Activated CD4-positive, alpha-beta T cell treated with anti-CD3 and anti-CD28 coated beads for 24 hours (primary cell): ENCODE measurements at places on chromosomes 7 and 10.

- no peak for DNase-seq
These were observed 1.7 kb upstream of the CFAP43 start for GRCh38 chr10:104233817-104234216.

DNA sequence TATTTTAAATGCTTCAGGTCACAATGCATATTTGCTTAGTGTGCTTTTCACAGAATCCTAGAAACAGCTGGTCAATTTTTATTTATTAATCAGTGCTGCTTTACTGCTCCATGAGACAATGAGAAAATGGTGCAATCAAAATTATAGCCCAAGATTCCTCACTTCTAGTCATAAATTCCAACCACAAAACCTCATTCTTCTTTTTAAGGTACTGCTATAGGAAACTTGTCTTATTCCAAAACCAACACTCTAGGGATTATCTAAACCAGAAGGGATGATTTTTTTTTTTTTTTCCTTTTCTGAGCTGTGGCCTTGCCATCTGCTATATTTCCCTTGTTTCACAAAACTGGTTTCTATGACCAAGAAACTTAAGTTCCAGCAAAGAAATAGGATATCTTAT, 64.0 kb upstream of the SEMA3A start:
- DNase-seq = no peak

GRCh38 chr7:155885167-155886155, 73.2 kb upstream of the SHH start:
- no peak for DNase-seq

DNA sequence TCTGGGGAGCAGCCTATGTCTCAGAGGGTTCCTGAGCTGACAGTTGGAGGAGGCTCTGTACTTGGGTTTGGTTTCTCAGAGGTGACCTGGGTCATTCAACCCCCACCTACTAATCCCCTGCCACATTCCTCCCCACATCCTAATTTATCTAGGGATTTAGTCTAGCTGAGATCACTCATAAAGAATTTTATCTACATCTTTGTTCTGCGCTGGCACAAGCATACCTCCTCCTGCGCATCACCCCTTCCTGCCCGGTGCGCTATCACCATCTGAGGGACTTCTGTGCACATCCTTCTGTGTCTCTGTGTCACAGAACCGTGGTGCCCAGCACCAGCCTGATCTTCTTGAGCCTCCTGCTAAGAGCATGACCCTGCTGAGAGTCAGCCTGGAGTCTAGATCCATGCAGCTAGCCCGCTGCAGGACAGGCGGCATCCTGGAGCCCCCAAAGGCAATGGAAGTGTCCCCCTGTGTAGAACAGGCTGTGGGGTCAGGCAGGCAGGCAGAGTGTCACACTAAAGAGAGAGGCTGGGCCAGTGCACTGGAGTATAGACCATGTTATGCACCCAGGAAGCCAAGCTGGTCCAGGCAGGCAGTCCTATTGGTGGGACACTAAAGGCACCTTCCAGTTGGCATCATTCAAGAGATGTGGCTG, 63.6 kb downstream of the ARHGAP22 start:
- DNase-seq = no peak

- DNase-seq = no peak
These were observed 106.6 kb downstream of the RAPGEF5 start for GRCh38 chr7:22250390-22250789.

- no peak for DNase-seq
These were observed 151.5 kb downstream of the PFKFB3 start for GRCh38 chr10:6354168-6354772.

DNA sequence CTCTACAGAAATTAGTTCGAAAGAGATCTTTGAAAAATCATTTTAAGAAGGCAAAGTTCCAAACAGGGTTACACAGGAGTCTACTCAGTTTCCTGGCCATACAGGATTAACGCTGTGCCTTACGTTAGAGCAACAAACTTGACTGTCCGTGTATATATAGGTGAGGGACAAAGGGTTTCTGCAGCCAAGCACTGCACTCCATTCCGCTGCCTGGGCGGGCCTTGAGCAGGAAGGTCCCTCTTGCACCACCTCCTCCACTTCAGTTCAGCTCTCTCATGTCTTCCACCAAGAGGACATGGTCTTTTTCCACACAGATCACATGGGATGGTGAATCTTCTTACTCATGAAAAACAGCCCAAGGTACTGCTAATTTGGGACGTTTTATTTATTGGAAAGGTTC, 43.2 kb downstream of the MCMBP start:
- no peak for DNase-seq

DNA sequence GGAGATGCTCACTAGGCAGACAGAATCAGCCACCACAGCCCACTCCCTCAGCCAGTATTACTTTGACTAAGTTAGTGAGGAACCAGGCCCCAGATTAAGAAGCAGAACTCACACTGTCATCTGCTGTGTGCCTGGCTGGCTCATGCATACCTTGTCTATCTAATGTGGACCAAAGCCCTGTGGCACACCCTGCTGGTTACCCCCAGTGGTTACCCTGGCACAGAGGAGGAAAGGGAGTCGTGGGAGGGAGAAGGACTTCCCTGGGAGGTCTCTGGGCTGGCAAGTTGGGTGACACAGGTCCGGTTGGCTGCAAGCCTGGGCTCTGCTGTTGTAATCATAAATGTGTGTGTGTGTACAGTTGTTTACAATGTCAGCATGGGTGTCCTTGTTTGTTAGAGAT, 7.5 kb upstream of the SH2D4B start:
- peak; percentile 20 for DNase-seq

DNA sequence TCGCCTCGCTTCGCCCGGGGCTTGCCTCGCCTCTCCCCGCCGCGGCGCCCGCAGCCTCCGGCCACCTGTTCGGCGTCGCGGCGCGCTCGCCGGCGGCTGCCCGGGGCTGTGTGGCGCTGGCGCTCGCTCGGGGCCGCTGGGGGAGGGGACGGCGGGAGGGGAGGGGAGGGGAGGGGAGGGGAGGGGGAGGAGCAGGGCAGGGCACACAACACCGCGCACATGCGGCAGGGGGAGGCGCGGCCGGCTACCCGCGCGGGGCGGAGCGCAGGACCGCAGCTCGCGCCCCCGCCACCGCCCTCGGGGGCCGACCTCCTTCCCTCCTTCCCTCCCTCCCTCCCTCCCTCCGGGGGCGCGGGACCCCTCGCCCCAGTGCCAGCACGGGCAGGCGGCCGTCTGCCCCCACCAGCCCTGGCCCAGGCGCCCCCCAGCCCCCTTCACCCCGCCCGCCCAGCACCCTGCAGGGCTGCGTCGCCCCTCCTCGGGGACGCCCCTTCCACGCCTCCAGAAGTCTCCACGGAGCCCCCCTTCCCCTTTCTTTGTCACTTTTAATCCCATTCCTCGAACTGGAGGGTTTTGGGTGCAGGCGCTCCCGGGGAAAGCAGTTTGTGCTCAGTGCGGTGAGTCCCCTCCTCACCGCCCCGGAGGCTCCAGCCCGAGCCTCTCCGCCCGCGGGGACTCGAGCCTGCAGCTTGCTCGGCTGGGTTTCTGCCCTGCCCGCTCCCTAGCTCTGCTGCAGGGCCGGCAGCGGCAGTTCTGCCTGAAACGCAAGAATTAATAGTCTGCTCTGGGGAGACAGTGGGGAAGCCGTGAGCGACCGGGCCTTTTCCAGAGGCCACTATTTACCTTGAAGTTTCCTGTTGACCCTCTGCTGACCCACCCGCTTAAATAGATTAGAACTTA, at the start of gene PARD3:
TSS of gene PARD3 (minus strand) at position 112 of the 900 bp plus-strand sequence. CDS start 301 bp downstream, outside the sequence.
- DNase-seq = peak; percentile 8

- DNase-seq = no peak
These were observed 194.2 kb upstream of the SLC26A5 start for GRCh38 chr7:103640031-103640779.

DNA sequence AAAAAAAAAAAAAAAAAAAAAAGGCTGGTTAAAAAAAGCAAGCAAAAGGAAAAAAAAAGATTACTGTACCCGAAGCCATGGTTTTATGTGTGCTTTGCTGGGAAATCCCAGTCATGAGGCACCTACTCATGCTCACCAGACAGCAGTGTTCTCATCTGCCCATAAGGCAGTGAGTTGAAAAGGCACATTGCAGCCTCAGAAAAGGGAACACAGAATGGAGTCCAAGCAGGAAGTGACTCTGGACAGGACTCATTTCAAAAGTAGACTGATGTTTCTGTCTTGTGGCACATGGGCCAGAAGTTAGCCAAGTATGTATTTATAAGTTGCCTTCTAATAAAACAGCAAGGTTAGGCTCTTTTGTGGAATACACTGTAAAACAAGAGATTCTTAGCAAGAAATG, 40.2 kb downstream of the PDSS1 start:
- peak; percentile 9 for DNase-seq

GRCh38 chr7:106070567-106071254, 41.4 kb downstream of the SYPL1 start:
- no peak for DNase-seq

DNA sequence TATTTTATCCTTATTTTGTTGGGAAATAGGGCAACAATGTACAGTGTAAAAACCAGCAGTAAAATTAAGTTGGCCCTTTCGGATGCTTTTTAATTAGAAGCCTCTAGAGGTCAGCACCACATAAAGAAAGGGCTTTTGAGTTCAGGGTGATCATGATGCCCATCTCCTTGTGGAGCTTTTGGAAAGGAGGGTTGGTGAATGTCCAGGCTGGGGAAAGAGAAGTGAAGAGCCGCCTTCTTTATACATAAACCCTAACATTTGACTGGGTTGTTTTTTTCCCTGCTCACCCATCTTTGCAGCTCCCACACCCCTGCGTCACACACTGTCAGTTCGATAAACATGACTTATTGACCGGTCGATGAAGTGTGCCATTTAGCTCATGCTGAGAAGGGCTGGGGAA, 29.8 kb downstream of the MTURN start:
- no peak for DNase-seq

GRCh38 chr7:29332875-29333855, 138.6 kb downstream of the CHN2 start:
- DNase-seq = no peak

- DNase-seq = no peak
These were observed 66.8 kb downstream of the LRMDA start for GRCh38 chr10:75497997-75498883.

DNA sequence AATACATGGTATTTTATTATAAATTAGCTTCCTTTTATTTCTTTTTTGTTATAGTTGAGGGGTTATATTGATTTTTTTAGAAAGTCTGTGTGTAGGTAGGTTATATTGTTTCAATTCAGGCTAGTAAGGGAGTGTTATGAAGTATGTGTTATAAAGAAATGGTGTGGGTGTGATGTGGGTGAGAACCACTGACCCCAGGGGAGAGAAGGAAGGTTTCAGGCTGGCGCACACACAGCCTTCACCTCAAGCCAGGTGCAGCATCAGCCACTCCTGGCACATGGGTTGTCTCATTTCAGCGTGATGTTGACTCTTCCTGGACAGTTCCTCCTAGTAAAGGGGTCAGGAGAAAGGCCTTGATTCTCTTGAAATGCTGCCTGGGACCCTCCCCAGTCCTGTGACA, 291.3 kb downstream of the POU6F2 start:
- DNase-seq = no peak

DNA sequence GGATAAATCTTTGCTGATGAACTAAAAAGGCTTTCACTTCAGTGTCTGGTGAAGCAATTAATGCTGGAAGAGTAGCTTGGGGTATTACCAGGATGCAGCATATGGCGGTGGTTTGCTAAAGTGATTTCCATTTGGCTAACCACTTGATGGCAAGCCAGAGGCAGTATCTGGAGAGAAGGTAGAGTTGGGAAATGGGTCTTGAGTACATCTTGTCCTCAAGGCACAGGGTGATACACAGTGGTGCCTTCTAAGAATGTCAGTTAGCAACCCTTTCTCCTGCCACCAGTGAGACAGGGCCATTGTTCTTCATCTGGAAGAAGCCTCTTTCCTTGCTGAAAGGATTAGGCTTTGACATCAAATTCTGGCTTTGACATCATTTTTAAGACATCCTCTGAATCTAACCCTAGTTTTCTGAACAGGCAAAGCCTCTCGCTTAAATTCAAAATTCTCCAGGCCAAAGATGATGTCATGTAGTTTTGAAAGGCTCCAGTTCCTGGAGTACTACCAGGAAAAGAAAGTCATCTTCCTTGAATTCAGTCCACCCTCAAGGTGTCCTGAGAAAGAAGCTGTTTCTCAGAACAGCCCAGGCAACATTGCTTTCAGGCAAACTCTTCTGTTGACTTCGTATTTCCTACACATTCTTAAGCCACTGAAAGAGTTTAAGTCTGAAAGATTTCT, 162.4 kb downstream of the ARID5B start:
- DNase-seq = no peak

DNA sequence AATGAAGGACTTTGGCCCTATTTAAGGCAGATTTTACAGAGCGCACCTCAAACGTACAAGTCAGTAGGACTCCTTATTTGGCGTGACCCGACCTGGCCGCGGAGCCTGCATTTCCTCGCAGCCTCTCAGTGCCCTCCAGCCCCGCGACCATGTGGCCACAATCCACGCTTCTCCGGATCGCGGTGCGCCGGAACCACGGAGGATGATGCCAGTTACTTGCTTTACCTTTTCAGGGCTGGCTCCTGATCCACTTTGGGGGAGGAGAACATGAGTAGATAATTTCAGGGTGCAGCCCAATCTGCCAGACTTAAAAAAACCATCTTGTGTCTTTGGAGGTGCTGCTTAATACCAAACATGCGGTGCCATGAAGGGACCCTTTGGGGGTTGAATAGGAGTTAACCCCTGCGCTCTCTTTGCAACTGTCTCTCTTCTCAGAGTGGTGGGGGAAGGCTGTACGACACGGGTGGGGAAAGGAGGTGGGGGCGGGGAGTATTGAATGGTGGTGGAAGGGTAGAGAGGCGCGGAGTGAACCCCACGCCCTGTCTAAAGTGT, 1.5 kb downstream of the FRAT1 start:
- DNase-seq = no peak

DNA sequence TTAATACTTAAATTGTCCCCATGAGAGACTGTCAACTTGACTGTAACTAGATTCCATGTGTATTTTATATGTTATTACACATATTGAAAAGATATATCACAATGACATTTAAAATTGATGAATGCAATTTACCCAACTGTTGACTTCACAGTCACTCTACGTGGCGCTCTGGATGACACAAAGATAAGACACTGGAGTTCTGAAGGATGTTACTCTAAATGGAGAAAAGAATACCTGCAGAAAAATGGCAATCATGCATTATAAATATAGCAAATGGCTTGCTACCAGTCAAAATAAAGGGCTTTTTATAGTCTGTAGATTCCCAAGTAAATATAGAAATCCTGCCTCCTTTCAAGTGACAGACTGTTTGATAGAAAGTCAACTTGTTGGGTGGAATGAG, 143.6 kb upstream of the KLF6 start:
- DNase-seq = no peak

- DNase-seq = no peak
These were observed 16.1 kb upstream of the PCLO start for GRCh38 chr7:83178796-83179195.

DNA sequence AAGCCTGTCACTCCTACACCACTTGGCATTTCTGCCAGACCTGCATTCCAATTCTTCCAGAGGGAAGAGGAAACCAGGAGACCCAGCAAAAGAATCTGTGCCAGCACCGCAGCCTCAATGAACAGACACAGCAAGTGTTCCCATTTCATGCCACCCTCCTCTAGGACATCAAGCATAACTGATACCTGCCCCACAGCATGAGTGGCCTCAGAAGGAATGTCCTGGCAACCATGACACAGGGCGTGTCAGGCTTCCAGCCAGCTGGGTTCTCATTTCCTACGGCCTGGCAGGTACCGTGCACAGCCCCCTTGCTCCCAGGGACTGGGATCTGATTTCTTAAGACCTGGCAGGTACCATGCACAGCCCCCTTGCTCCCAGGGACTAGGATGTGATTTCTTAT, 7.8 kb downstream of the MAD1L1 start:
- no peak for DNase-seq
